ENCODE measurements at places on chromosomes 12 and 14. TPM values are rescaled to one million over a fixed set of nuclear protein-coding genes. Genes with fewer than 3 reads are reported as not detected.

- peak; percentile 89 for DNase-seq
Observed at GRCh38 chr12:54579696-54580333, 8.6 kb downstream of the PPP1R1A start.

GRCh38 chr12:90062799-90063198 lies 354.2 kb upstream of the ATP2B1 start:
- peak; percentile 37 for DNase-seq

The SERPINA10 gene
- total RNA-seq: not detected

The CLEC1A gene
- not detected for total RNA-seq

- peak; percentile 75 for DNase-seq
Observed at GRCh38 chr12:79373896-79374499, 316.8 kb downstream of the PAWR start.

DNA sequence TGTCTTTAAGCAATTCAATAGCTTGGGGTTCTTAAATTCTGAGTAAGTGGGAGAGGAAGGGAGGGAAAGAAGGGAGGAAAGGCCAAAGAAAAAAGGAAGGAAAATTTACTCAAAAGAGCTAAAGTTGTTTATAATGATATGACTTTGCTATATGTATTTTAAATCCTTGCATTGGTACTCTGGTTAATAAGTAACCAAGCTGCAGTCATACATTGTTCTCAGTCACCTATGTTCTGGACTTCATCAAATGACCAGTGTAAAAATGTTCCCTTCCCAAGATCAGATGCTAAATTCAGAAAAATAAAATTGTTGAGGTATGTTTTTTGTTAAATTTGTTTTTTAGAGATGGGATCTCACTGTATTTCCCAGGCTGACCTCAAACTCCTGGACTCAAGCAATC lies 259.9 kb upstream of the CPNE8 start:
- no peak for DNase-seq

The IL22 gene
- total RNA-seq: not detected

GRCh38 chr12:95185854-95186253 lies 31.4 kb downstream of the FGD6 start:
- DNase-seq: no peak

The PKP2 gene
- total RNA-seq: 49.9 TPM

The MEG3 gene
- total RNA-seq: not detected

GRCh38 chr12:89225808-89226411 lies 126.4 kb downstream of the DUSP6 start:
- DNase-seq: peak; percentile 83

DNA sequence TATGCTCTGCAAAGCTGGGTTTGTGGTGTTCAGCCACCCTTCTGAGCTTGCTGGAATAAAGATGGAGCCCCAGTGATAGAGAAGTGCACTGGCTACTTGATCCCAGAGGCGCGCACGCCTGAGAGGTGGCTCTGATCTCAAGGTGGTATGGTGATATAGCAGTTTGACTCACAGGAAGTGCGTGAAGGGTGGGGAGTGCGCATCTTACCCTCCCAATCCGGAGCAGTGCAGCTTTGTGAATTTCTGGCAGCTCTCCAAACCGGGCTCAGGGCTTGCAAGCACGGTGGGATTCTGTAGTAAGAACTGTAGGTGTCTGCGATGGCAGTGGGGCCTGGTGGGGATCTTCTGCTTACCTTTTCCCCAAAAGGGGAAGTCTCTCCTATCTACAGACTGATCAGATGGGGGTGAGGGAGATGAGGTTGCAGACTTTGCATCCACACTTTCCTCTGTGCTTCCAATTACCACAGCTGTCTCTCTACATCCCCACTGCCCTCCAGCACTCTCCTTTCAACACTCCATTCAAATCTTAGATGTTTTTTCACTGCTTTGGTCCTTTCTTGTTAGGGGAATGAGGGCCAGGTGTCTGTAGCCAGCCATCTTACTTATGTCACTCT lies 197.4 kb upstream of the SLC38A2 start:
- DNase-seq: no peak

The RHEBL1 gene
- total RNA-seq: 6.7 TPM

DNA sequence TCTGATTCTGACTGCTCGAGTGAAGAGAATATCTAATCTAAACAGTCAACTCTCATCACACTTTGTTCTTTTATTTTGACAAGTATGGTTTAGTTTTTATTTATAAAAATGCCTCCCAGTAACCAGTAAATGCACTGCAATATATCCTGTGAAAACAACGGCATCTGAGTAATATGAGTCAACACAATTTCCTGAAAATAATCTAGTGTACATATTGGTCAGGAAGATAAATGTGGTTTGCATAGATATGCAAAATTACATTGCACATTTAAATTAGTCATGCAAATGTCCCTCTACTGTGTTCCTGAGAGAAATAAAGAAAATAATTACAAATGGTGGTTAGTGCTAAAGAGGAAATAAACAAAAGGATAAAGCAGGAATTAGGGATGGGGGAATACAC lies 1190.7 kb upstream of the SEL1L start:
- DNase-seq: no peak

The TRPV4 gene
- 1.0 TPM for total RNA-seq

GRCh38 chr14:105533811-105534498 lies 7.6 kb downstream of the TMEM121 start:
- DNase-seq: no peak

The GALNT16 gene
- total RNA-seq: 2.9 TPM

GRCh38 chr12:57452937-57453509 lies 2.1 kb upstream of the INHBE start:
- peak; percentile 95 for DNase-seq

- DNase-seq: no peak
Observed at GRCh38 chr12:80625051-80625450, 82.4 kb upstream of the MYF6 start.

DNA sequence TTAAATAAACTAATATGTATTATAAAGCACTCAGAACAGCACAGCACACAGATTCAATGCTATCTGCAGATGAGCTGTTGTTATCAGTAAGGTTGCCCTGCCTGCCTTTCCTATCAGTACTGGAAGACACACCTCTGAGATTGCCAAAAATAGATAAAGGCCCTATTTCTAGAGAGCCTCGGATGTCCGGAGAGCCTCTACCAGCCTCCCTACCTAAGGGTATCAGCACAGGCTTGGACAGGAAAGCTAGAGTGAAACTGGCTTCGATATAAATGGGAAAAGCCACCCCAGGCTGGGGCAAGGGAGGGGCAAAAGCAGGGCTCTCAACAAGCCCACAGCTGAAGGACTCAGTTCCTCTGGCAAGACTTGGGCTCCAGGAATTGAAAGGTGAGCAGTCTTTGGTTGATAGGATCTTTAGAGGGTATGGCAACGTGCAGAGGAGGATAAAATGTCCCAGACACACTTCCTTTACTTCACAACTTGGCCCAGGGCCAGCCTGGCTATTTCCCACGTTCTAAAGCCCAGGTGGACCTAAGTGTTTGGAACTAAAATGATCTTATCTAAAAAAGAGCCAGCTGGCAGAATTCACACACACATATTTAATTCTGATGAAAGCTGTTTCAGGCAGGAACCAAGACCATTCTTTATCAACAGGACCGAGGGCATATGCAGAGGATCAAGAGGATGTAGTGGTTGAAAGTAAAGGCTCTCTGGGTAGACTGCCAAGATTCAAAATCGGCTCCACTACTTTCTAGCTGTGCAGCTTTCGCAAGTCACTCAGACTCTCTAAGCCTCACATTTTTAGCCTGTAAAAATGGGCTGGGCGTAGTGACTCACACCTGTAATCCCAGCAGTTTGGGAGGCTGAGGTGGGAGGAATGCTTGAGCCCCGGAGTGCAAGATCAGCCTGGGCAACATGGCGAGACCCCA lies 37.8 kb upstream of the ITPR2 start:
- DNase-seq: no peak

GRCh38 chr14:77574446-77575115 lies 41.9 kb downstream of the SPTLC2 start:
- no peak for DNase-seq

DNA sequence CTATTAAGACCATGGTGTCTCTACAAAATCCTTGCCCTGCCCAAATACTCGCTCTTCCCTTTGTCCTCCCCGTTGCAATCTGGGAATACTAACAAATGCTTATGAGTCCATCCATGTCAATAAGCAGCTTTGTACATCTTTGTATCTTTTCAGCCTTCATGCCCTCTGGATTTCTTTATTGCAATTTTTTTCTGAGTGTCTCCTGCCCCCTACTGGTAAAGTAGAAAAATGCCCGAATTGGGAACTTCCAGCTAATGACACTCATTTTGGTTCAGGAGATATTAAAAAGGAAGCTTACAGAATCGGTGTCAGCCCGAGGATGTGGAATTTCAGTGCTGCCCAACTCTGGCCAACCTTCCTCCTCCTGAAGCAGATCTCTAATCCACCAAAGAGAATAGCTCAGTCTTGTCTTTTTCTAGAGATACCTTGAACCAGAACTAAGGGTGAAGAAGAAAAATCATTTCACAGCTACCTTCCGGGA lies 46.0 kb downstream of the SH2B3 start:
- DNase-seq: peak; percentile 52

The IRAK3 gene
- total RNA-seq: 1.6 TPM

DNA sequence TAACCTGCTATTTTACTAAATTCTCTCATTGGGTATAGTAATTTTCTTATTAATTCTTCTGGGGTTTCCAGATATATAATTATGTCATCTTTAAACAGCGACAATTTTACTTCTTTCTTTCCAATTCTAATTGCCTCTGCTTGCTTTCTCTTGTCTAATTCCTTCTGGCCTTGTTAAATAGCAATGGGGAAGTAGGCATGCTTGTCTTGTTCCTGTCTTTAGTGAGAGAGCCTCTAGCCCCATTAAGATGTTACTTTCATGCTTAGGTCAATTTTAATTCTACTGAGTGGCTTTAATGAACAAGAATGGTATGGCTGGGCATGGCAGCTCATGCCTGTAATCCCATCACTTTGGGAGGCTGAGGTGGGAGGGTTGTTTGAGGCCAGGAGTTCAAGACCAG lies 31.7 kb downstream of the LRTM2 start:
- no peak for DNase-seq

The OAS2 gene
- not detected for total RNA-seq

GRCh38 chr14:83461521-83461920 lies 1927.9 kb upstream of the SEL1L start:
- no peak for DNase-seq

DNA sequence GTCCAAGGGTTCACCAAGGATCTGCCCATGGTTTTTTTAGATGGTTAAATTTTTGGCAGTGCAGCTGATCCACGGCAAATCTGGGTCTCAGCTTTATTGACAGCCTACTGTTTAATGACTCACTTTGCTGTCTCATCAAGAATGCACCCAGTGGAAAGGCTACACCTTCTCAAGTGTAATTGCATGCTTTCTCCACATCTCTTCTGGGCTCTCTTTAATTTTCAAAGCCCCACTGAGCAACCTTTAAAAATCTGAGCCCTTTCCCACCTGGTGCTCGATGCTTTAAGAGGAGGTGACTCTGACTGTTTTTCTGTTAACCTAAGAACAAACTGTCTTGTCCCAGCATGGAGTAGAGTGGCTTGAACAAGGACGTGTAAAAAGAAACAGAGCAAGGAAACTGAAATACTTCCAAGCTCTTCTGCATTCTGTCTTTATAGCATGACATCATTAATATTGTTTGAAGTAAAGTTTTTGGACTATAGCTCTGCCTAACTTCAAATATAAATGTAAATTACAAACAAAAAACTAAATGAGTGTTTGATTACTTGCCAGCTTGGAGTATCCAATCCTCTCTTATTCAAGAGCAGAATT lies 214.2 kb upstream of the KRR1 start:
- no peak for DNase-seq

Data from GM23338 (cell line).